ENCODE measurements at places on chromosomes 11 and 22.

DNA sequence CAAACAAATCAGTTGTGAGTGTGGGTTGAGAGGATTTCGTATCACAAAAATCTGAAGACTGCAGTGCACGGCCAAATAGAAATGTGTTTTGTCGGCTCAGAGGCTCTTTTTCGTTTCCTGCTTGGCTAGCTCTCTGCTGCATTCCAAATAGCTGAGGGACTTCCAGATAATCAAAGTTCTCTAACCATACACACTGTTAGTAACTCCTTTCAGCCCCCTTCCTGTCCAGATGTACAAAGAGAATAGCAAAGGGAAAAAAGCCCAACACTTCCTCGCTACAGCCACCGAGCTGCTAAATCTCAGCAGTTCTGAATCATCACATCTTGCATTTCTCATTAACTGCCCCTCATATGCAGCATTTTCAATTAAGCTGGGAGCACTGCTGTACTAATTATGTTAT is 203.1 kb downstream of the TENM4 start:
- DNase-seq, result peak; percentile 81

DNA sequence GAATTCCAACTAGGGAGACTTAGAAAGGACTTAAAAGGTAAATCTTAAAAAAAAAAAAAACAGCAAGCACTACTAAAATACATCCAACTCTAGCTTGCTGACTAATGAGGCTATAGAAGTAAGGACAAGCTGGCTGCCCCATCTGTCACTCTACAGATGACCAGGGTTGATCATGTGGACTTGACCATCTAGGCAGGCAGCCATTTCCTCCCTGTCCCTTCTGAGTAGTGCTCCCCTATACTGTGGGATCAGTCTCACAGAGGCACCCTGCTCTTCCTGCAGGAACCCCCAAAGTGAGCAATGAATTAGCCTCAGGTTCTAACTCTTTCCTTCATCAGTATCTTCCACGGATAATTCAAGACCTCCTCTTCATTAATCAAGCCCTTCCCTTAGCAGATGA is 12.3 kb downstream of the SLC1A2 start:
- DNase-seq, result no peak

GRCh38 chr11:27234961-27235360 is 128.1 kb downstream of the CCDC34 start:
- DNase-seq, result no peak

DNA sequence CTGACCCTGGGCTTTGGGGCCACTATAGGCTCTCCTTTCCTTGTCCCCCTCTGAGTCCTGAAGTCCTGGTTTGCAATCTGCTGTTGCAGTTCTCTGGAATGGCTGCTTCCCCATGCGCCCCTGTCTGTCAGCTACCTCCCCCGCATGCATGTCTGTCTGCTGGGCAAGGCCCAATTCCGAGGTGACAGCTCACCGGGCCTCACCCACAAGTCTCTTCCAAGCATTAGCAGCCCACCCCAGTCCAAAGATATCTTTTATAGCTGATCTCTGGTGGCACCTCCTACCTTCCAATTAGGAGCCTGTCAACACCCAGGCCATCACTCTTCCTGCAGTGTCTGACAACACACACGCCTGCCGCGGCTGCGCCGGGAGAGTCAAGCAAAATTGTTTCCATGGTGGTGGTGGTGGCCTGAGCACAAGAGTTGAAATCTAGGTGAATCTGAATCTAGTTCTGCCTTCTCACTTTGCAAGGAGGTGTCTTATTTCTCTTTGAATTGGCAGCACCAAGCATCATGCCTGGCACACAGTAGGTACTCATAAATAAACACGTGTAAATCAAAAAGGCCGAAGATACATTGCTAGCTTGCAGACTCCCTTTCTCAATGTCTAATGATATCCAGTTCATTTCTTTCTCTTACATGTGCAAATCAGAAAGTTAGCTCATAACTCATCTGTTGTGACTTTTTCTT is 1.2 kb upstream of the LMO2 start:
- DNase-seq, result no peak

- DNase-seq, result no peak
Measured at GRCh38 chr22:36367479-36367878, 20.3 kb downstream of the MYH9 start.

DNA sequence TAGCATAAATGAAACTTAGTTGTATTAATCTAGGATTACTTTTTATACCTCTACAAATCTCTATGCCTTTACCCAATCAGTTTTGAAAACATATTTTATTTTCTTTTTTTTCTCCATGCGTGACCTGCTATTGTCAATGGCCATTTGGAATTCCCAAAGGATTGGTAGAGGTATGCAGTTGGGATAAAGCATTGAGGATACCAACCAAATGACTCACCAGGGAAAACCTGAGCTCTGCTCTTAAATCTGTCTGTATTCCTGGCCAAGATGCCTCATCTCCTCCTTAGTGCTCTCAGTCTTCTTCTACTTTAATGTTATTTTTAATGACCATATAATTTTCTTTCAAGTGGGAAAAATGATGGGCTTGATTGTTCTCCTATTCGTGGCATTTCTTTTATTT is 61.9 kb downstream of the EHF start:
- DNase-seq, result peak; percentile 82

DNA sequence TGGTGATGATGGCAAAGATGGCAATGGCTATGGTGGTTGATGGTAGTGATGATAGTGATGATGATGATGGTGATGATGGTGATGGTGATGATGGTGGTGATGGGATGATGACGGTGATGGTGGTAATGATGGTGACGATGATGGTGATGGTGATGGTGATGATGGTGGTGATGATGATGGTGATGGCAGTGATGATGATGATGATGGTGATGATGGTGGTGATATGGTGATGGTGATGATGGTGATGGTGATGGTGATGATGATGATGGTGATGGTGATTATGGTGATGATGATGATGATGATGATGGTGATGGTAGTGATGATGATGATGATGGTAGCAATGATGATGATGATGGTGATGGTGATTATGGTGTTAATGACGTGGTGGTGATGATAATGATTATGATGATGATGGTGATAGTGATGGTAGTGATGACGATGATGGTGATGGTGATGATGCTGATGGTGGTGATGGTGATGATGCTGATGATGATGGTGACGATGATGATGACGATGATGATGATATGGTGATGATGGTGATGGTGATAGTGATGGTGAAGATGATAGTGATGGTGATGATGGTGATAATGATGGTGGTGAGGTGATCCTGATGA is 232.1 kb downstream of the BRD1 start:
- no peak for DNase-seq

Data from kidney glomerular epithelial cell (primary cell).